ENCODE measurements at places on chromosomes 11 and 22. TPM values are rescaled to one million over a fixed set of nuclear protein-coding genes. Genes with fewer than 3 reads are reported as not detected.

DNA sequence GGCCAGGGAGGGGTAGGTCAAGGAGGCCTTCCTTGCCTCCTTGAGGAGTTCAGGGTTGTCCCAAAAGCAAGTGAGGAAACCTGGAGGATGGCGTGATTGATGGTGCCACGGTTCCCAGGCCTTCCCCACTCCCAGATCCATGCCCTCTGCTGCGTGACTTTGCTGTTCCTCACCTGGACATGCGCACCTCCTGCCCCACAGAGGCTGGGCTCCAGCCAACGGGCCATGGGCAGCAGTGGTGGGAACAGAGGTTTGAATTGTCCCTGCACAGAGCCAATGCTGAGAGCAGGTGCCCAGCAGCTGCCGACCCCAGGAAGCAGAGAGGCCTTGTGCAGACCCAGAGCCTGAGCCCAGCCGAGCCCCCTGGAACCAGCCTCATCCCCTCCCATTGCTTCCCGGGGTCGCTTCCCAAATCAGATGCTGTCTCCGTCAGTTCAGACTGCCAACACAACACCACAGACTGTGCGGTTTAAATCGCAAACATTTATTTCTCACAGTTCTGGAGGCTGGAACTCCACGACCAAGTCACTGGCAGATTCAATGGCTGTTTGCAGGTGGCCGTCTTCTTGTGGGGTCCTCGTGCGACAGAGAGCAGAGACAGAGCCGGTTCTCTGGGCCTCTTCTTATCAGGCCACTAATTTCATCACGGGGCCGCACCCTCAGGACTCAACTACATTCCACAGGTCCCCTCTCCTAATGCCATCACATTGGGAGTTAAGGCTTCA, 6.2 kb upstream of the LINC01488 start:
- DNase-seq = no peak

- DNase-seq = peak; percentile 65
These were observed at the start of gene NLRX1 for GRCh38 chr11:119168471-119169281. NLRX1 (plus strand) TSS chr11:119168725; CDS start chr11:119171404, 2,679 bp downstream.

DNA sequence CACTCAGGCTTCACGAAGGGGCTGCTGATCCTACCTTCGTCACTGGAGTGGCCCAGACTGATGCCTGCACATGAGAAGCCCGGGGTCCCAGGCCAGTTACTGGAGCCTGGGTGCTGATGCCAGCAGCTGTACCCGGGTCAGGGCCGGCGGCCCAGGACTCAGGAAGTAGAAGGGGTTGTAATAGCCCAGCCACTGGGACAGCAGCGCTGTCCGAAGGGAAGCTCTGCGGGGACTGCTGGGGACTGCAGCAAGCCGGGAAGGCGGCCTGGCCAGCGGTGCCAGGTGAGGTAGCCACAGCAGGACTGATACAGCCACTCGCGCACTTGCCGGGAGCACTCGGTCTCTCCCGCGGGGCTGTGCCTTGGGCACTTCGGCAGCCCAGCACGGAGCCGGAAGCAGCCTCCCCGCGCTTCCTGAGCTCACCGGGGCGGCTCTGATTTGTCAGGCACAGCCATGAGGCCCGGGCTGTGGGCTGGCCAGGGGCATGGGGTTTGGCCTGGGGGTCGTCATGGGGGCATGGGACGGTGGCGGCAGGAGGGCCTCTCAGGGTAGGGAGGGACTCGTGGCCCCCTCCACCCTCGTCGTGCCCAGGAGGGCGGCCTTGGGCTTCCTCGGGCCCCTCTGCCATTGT, 13.9 kb upstream of the OR8K1 start:
- no peak for DNase-seq

GRCh38 chr11:120209746-120210625, 846 bp upstream of the OAF start:
- DNase-seq = no peak

- no peak for DNase-seq
These were observed 8.3 kb downstream of the TRIM29 start for GRCh38 chr11:120129570-120129969.

NUDT8 gene
- 5.7 TPM for total RNA-seq

Measured in thoracic aorta (tissue), 2 donors.